ENCODE measurements at places on chromosomes 11 and 22.

- H3K36me3 ChIP-seq = peaks cover 91% of the 10 kb centered on the region
- DNase-seq = no peak
- no peak overlapping the region for H3K4me3 ChIP-seq
- no peak overlapping the region for H3K27ac ChIP-seq
- H3K4me1 ChIP-seq = peaks cover 10% of the 10 kb centered on the region
- H3K27me3 ChIP-seq = no peaks in the 10 kb centered on the region
These were observed 10.5 kb downstream of the ARL14EP start for GRCh38 chr11:30333405-30333804.

DNA sequence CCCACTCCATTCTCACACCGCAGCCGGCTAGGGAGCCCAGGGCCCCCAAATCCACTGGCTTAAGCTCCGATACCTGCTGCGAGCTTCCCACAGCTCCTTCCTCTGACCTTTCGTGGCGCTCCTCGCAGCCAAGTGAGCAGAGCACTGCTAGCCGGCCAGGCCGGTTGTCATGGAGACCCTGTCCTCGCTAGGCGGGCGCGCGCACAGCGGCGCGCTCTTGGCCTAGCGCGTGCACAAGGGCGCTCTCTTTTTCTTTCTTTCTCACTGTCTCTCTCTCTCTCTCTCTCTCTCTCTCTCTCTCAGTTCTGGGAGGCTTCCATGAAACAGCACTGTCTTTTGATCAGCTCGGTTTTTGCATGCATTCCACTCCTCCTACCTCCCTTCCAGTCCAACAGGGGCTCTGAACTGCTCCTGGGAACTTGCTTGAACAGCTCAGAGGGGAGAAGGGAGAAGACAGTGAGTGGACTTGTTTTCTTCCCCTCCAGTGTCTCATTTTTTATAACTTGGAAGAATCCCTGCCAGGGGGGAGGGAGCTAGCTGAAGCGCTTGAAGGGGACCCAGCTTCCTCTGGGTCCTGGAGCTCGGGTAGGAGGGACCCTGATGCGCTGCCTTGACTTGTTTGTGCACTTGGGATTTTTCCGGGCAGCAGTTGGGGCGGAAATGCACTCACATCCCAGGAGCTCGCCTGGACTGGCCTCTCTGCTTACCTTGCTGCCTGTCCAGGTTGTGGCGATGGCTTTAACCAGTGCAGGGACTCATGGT, 100.3 kb upstream of the AKIP1 start:
- H3K27me3 ChIP-seq = no peaks in the 10 kb centered on the region
- H3K36me3 ChIP-seq = 0 out of 2 replicates have a peak, but pooled peaks cover 3% of the 10 kb centered on the region
- peaks cover 48% of the 10 kb centered on the region for H3K4me1 ChIP-seq
- H3K4me3 ChIP-seq = peak overlapping the region; percentile 57

- no peak overlapping the region for H3K4me3 ChIP-seq
- no peak overlapping the region for H3K27ac ChIP-seq
These were observed 6.9 kb upstream of the MS4A14 start for GRCh38 chr11:60389279-60389910.

- no peaks in the 10 kb centered on the region for H3K36me3 ChIP-seq
- no peaks in the 10 kb centered on the region for H3K27me3 ChIP-seq
- H3K4me3 ChIP-seq = no peak overlapping the region
- DNase-seq = no peak
- H3K4me1 ChIP-seq = no peaks in the 10 kb centered on the region
These were observed 6.2 kb downstream of the ROBO4 start for GRCh38 chr11:124891373-124891861.

DNA sequence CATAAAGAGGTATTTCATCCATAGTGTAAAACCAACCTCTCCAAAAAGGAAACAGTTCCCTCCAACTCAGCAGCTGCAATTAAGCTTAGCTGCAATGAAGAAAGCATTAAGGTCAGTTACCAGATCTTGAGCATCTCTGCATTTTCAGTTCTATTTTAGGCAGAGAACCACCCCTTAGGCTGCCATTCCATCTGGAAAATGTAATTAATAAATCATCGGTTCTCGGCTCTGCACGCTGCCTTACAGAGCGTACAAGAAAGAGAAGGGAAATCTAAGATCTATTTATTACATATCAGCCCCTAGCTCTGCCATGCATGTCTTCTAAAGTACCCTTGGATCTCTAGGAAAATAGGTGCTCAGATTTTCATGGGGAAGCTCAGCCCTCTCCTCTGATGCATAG, 71.5 kb downstream of the RCN1 start:
- H3K4me1 ChIP-seq = no peaks in the 10 kb centered on the region
- no peak overlapping the region for H3K4me3 ChIP-seq
- H3K36me3 ChIP-seq = no peaks in the 10 kb centered on the region
- peaks cover 18% of the 10 kb centered on the region for H3K27me3 ChIP-seq
- no peak for DNase-seq
- H3K27ac ChIP-seq = no peak overlapping the region

DNA sequence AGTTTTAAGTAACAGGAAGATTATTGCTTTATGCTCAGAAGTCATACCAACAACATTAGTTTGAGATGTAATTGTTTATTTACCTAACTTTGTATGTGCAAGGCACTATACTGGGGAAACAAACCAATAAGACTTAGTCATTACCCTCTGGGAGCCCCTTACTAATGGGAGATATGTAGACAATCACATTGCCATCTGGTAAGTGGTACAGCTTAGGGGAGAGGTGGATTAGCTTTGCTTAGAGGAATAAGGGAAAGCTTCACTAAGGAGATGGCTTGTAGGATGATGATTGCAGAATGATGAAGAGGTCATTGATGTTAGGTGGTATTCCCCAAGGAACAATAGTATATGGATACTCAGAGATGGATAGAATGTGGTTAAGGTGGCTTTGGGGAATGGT, 17.5 kb downstream of the EMSY start:
- H3K4me3 ChIP-seq = no peak overlapping the region
- H3K27ac ChIP-seq = no peak overlapping the region
- H3K36me3 ChIP-seq = peaks cover 63% of the 10 kb centered on the region
- H3K4me1 ChIP-seq = no peaks in the 10 kb centered on the region
- H3K27me3 ChIP-seq = no peaks in the 10 kb centered on the region

- no peaks in the 10 kb centered on the region for H3K27me3 ChIP-seq
- H3K4me3 ChIP-seq = no peak overlapping the region
- no peak overlapping the region for H3K27ac ChIP-seq
- H3K36me3 ChIP-seq = peaks cover 74% of the 10 kb centered on the region
These were observed 5.6 kb upstream of the PYGM start for GRCh38 chr11:64765291-64765850.

GRCh38 chr11:37804666-37805065, 1206.6 kb upstream of the RAG2 start:
- H3K4me3 ChIP-seq = no peak overlapping the region
- no peaks in the 10 kb centered on the region for H3K27me3 ChIP-seq
- no peak for DNase-seq

GRCh38 chr22:18005201-18005926, 19.0 kb downstream of the MICAL3 start:
- no peak overlapping the region for H3K27ac ChIP-seq
- peaks cover 4% of the 10 kb centered on the region for H3K36me3 ChIP-seq
- no peak for DNase-seq
- no peak overlapping the region for H3K4me3 ChIP-seq
- H3K4me1 ChIP-seq = peaks cover 4% of the 10 kb centered on the region
